ENCODE measurements at places on chromosomes 7 and 10. TPM values are rescaled to one million over a fixed set of nuclear protein-coding genes. Genes with fewer than 3 reads are reported as not detected.

GJC3 gene
- total RNA-seq = not detected

DNA sequence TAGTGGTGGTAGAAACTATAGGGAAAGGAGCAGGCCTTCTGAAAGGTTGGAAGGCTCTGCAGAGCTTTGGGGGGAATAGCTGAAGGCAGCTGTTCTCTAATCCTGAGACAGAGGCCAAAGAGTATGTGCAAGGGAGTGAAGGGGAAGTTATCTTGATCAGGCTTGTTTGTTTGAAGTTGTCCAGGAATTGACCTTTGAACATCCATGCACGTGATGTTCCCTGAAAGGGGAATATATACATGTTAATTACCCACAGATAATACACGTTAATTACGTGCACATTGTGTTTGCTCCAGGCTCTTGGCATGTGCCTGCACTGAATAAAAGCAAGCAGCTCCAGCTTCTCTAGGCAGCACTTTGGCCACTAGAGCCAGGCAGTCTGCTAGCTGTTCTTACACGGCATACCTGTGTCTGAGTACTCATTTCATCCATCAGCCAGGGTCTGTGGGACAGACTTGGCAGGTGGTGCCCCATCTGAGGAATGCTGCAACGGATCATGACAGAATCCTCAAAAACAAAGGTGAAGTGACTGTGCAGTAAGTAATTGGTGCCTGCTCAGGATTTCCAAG is 18.0 kb upstream of the STARD3NL start:
- no peaks in the 10 kb centered on the region for H3K4me1 ChIP-seq
- H3K27ac ChIP-seq = no peak overlapping the region
- H3K36me3 ChIP-seq = no peaks in the 10 kb centered on the region

GRCh38 chr10:46311501-46311951 is 24.7 kb downstream of the ANTXRL start:
- H3K27me3 ChIP-seq = peaks cover 2% of the 10 kb centered on the region
- H3K36me3 ChIP-seq = no peaks in the 10 kb centered on the region
- no peaks in the 10 kb centered on the region for H3K4me1 ChIP-seq
- no peak overlapping the region for H3K27ac ChIP-seq
- DNase-seq = no peak
- no peak overlapping the region for H3K4me3 ChIP-seq

- no peak overlapping the region for H3K4me3 ChIP-seq
- no peak for DNase-seq
- H3K4me1 ChIP-seq = no peaks in the 10 kb centered on the region
- peaks cover 1% of the 10 kb centered on the region for H3K27me3 ChIP-seq
- no peaks in the 10 kb centered on the region for H3K36me3 ChIP-seq
Measured at GRCh38 chr7:90210981-90211380, 559 bp upstream of the STEAP2 start.

SEMA3D gene
- total RNA-seq = not detected

DNA sequence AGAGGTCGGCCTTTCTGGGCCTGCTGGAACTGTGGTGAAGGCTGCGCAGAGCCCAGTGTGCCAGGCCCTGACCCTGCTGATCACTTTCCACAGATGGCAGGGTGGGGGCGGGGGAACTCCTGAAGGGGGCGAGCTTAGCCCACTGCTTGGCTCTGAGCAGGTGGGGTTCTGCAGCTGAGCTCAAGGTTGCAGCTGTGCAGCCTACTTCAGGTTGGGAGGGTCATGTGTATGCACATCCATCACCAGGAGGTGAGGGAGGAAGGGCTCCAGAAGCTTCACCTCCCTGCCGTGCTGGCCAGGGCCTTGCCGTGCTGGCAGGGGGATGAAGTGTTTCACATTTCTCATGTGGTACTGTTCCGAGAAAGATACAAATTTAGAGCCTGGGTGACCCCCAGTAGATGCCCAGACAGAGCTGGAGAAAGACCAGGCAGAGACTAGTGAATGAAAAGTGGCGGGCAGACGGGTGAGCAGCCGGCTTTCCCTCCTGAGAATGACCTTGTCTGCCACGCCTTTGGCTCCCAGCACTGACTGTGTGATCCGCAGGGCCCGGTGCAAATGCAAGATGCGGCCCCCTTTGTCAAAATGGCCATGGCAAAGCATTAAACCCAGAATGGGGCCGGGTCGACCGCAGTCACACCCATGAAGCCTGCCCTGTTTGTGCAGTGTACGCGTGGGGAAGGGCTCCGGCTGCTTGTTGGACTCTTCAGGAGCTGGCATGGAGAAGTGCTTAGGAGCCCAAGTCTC is 25.2 kb downstream of the FAM241B start:
- H3K4me1 ChIP-seq = no peaks in the 10 kb centered on the region
- no peaks in the 10 kb centered on the region for H3K36me3 ChIP-seq
- DNase-seq = no peak
- no peak overlapping the region for H3K4me3 ChIP-seq
- H3K27me3 ChIP-seq = no peaks in the 10 kb centered on the region
- no peak overlapping the region for H3K27ac ChIP-seq

RSPH10B gene
- 0.35 TPM for total RNA-seq

AOC1 gene
- not detected for total RNA-seq

- no peaks in the 10 kb centered on the region for H3K4me1 ChIP-seq
- H3K27me3 ChIP-seq = no peaks in the 10 kb centered on the region
- no peak overlapping the region for H3K4me3 ChIP-seq
- DNase-seq = no peak
- H3K36me3 ChIP-seq = no peaks in the 10 kb centered on the region
- H3K27ac ChIP-seq = no peak overlapping the region
Measured at GRCh38 chr10:131872011-131872826, 28.6 kb upstream of the PPP2R2D start.

TRIM73 gene
- 3.6 TPM for total RNA-seq

DNA sequence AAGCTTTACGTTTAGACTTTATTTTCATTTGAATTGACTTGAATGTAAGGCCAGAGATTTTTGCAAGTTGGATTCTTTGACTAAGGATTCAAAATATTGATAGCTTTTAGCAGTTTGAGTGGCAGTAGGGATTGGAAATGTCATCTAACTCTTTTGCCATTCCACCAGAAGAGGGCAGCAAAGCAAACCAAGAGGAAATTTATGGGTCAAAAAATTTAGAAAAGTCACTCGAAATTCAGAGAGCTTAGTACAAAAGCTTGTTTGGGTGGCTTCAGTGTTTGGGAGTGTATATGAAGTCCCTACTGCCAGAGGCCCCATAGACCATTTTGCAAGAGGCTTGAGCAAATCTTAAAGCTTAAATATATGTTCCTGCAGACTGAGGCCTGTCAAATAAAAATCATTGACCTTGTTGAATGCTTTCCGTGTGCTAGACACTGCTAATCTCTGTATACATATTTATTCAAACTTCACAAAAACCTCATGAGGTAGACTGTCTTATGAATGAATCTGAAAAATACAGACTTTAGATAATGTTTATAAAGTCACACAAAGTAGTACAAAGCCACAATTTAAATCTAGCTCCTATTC is 44.6 kb upstream of the RSBN1L start:
- H3K36me3 ChIP-seq = no peaks in the 10 kb centered on the region
- DNase-seq = no peak
- H3K4me3 ChIP-seq = no peak overlapping the region
- no peaks in the 10 kb centered on the region for H3K27me3 ChIP-seq

DNA sequence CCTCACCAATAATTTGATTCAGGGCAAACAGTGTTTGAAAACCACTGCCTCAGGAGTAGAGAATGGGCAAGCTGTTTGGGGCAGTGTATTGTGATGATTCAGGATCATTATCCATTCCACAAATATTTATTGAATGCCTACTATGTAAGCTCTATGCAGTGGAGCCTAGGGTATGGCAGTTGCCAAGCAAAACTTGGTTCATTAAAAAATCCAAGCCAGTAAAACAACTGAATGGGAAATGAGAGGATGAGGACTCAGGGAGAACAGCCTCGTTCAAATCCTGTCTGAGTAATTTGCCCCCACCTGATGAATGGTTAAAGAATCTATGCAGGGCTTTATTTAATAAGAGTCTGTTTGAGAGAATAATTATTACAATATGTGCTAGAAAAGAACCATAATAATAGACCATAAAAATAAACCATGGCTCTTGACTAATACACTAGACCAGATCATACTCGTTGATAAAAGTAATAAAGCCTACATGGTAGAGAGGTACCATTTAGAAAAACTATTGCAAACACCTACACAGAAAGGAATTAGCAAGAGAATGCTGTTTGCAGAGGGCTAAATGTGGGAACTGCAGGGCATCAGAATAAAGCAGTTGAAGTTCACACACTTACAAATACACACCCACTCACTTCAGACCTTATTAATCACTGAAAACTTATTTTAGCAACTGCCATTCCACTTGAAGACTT is 71.7 kb downstream of the CREB5 start:
- no peaks in the 10 kb centered on the region for H3K36me3 ChIP-seq
- H3K27ac ChIP-seq = no peak overlapping the region
- no peak overlapping the region for H3K4me3 ChIP-seq

GRCh38 chr7:140375892-140376730 is 22.2 kb downstream of the SLC37A3 start:
- no peaks in the 10 kb centered on the region for H3K27me3 ChIP-seq
- no peak overlapping the region for H3K27ac ChIP-seq
- H3K36me3 ChIP-seq = no peaks in the 10 kb centered on the region
- no peak overlapping the region for H3K4me3 ChIP-seq
- no peaks in the 10 kb centered on the region for H3K4me1 ChIP-seq

SLC39A12 gene
- 0.67 TPM for total RNA-seq

DNA sequence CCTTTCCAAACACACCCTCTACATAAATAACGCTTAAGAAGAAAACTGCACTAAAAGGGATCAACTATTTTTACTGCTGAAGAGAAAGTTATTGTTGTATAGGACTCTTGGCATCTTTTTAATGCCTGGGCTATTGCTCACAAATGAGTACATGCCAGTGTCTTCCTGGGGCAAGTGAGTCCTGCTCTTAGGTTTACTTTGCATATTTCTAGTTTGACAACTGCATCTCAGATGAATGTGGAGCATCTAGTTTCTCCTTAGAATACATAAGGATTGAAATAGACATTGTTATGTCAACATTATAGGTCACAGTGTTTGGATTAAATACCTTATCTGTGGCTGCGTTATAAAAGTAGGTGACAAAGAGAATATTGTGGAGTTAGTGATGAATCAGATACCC is 44.5 kb downstream of the PSMC2 start:
- no peak overlapping the region for H3K27ac ChIP-seq
- H3K27me3 ChIP-seq = no peaks in the 10 kb centered on the region
- no peaks in the 10 kb centered on the region for H3K36me3 ChIP-seq
- no peak overlapping the region for H3K4me3 ChIP-seq
- no peaks in the 10 kb centered on the region for H3K4me1 ChIP-seq

GRCh38 chr7:124779194-124779593 is 13.6 kb upstream of the GPR37 start:
- no peak overlapping the region for H3K4me3 ChIP-seq
- no peak for DNase-seq
- no peaks in the 10 kb centered on the region for H3K36me3 ChIP-seq
- H3K4me1 ChIP-seq = no peaks in the 10 kb centered on the region
- no peak overlapping the region for H3K27ac ChIP-seq
- no peaks in the 10 kb centered on the region for H3K27me3 ChIP-seq

DNA sequence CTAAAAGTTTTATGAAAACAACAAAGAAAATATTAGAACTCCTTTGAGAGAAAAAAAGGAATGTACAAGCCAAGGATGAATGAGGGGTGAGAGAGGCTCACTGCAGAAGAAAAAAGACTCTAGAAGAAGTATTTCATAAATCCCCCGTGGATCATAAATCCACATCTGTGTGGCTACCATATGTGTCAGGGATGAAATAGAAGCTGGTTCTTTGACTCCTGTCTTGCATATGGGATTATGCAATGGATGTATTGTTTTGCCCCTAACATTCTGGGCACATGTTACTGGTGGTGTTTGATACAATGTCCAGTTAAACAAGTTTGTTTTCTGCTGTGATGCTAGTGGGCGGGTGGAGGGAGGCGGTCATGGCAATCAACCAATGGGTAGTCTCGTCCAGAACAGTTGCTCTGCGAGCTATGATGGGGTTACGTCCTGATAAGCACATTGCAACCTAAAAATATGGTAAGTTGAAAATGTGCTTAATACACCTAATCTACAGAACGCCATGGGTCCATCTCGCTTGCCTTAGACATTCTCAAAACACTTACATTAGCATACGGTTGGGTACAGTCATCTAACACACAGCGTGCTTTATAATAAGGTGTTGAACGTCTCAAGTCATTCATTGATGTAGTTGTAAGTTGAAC is 34.1 kb upstream of the PITRM1 start:
- H3K36me3 ChIP-seq = no peaks in the 10 kb centered on the region
- H3K4me3 ChIP-seq = no peak overlapping the region
- H3K27ac ChIP-seq = no peak overlapping the region
- DNase-seq = no peak

- no peaks in the 10 kb centered on the region for H3K36me3 ChIP-seq
- H3K27me3 ChIP-seq = no peaks in the 10 kb centered on the region
- H3K4me3 ChIP-seq = no peak overlapping the region
- no peak overlapping the region for H3K27ac ChIP-seq
Measured at GRCh38 chr7:91571601-91572000, 307.4 kb downstream of the FZD1 start.

HOXA11 gene
- not detected for total RNA-seq

WDR11 gene
- total RNA-seq = 38.2 TPM

GRCh38 chr7:84477786-84478478 is 283.3 kb upstream of the SEMA3A start:
- H3K4me3 ChIP-seq = no peak overlapping the region
- no peaks in the 10 kb centered on the region for H3K36me3 ChIP-seq

GRCh38 chr10:10797513-10797912 is 220.2 kb upstream of the CELF2 start:
- H3K27ac ChIP-seq = no peak overlapping the region
- no peaks in the 10 kb centered on the region for H3K4me1 ChIP-seq
- H3K4me3 ChIP-seq = no peak overlapping the region

GRCh38 chr7:20562461-20562860 is 53.0 kb upstream of the ABCB5 start:
- H3K27me3 ChIP-seq = no peaks in the 10 kb centered on the region
- H3K4me3 ChIP-seq = no peak overlapping the region
- no peaks in the 10 kb centered on the region for H3K4me1 ChIP-seq
- H3K36me3 ChIP-seq = no peaks in the 10 kb centered on the region
- DNase-seq = no peak

DNA sequence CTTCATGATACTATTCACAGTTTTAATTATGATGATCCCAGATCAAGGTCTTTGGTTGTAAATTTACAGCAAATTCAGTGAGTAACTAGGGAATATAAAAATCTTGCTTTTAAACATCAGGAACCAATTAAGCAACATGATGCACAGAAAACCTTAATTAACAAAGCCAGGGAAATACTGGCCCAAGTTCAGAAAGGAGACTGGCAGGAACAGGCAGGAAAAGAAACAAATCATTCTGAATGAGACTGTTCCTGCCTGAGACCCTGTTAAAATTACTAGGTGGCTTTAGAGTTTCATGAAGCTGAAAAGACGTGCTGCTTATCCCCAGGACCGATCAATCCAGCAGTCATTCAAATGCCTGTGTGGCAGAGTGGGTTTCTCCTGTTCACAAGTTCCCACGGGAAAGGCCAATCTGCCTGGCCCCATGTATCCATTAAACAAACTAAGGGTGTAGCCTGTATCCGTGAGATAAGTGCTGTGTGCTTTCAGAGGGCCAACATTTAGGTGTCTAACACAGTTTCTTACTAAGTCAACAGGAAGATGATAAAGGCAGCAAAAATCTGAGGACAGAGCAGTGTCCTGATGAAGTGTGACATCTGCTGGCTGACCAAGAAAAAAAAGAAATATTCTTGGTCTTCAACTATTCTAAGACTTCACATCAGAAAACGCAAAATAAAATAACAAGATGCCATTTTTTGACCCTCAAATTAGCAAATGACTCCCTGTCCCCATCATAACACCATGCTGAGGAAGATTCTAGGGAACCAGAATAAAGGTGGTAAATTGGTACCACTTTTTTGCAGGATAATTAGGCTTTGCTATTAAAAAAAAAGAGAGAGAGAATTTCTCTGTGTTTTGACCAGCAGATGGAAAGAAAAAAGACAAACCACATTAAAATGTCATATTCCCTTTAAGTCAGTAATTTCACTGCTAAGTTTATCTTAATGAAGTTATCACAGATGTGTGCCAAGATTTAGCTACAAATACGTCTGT is 34.2 kb downstream of the PUS7 start:
- H3K4me3 ChIP-seq = no peak overlapping the region
- peaks cover 1% of the 10 kb centered on the region for H3K36me3 ChIP-seq
- DNase-seq = no peak

OR2A12 gene
- not detected for total RNA-seq
